Dermis blood vessel endothelial cell (primary cell): ENCODE measurements at places on chromosomes 5 and 9. TPM values are rescaled to one million over a fixed set of nuclear protein-coding genes. Genes with fewer than 3 reads are reported as not detected.
A peak's percentile ranks its signal among the peaks of the same experiment; 100 is the strongest.

DNA sequence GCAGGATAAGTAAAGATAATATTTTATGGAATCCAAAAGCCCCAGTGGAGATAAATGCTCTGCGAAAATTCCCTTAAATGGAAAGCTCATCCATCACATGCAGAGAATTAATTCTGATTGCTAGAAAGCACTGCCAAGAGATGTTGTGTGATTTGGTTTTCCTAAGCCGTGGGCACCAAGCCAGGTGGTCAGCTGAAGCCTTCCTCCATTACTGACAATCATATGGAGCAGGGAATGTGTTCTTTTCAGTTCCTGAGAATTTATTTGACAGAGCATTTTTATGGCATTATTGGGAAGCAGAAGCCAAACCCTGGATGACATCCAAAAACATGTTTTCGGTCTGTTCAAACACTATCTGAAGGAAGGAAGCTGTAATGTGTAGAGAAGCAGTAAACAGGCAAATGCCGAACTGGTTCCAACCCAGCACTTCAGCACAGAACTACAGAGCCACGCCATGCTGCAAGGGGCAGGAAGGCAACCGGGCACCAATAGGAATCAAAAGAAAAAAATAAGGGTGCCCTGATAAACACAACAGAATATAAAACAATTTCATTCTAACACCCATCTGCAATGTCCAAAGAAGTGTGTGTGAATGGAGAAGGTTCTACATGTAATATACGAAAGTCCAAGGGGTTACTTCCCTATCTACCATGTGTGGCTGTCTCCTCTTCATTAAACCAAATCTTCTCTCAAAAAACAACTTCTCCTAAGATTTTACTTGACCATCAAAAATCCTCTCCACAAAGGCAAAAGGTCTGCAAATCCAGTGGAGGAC is 12.3 kb downstream of the ARSB start:
- peak; percentile 90 for DNase-seq

DNA sequence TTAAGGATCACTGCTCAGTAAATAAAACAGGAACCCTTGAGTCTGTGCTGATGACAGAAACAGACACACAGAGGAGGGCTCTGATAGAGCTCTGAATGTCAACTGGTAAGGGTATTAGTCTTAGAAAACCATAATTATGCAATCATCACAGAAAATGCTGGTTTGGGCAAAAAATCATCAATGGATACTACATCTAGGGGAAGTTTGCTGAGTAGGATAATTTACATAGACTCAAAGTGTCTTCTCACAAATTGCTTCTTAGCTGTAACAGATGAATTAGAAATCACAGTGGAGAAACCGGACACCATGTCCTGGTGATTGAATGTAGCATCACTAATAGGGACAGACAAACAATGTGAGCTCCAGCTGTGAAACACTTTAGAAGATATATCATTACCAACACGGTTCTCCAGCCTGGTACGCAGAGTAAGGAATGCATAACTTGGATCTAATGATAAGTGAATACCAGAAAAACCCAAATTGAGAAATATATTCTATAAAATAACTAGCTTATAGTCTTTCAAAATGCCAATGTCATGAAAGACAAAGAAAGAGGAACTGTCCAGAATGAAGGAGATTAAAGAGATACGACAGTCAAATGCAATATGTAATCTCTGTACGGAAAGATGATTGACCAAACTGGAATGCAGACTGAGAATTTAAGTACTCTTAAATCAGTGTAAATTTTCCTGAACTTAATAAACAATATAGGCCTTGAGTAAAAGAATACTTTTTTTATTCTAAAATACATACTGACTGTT is 17.3 kb downstream of the CHD1 start:
- DNase-seq, result peak; percentile 21

DNA sequence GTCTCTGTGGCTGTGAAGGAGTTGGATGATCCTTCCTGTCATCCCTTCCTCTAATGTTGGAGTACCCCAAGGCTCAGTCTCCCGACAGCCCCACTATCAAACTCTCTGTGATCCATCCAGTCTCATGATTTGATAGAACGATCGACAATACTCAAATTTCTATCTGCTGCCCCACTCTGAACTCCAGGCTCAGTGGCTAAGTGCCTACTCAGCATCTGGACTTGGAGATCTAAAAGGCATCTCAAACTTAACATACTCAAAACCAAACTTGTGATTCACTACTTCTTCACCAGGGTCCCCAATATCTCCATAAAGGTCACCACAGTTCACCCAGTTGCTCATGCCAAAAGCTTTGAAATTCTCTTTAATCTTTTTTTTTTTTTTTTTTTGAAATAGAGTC is 15.1 kb upstream of the STRBP start:
- no peak for DNase-seq

GRCh38 chr5:98372351-98372750 is 401.1 kb upstream of the RGMB start:
- DNase-seq, result no peak

- no peak for DNase-seq
Observed at GRCh38 chr9:121383715-121384114, 13.7 kb upstream of the STOM start.

GRCh38 chr9:96449523-96449844 is 485 bp upstream of the HABP4 start:
- no peak for DNase-seq

DNA sequence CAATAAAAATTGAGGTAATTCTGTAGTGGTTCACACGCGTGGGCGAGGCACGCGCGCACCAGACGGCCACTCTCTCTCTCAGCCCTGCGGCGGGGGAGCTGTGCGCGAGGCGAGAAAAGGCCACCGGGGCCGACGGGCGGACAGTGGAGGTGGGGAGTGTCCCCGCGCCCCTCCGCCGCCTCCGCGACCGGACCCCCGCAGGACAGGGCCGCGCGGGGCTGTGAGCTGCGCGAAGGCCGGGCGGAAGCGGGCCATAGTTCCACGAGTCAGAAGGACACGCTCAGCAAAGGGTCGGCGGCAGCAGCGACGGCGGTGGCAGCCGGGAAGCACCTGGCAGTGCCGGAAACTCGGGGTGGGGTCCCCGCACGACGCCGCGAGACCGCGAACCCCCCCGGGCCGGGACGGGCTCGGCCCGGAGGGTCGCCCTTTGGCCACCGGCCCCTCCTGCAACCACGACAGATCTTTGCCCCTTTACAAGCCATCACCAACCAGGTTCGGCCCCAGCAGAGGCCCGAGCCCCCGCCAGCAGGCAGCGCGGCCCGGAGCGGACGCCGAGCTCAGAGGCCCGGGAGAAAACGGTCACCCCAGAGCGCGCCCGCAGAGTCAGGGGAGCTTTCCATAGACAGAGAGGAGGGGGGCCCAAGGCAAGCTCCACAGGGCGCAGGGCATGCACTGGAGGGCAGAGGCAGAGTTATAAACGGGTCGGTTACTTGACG is 60.9 kb downstream of the ZNF354C start:
- no peak for DNase-seq

- DNase-seq, result no peak
Observed at GRCh38 chr9:121331549-121331948, 38.5 kb downstream of the STOM start.

DNA sequence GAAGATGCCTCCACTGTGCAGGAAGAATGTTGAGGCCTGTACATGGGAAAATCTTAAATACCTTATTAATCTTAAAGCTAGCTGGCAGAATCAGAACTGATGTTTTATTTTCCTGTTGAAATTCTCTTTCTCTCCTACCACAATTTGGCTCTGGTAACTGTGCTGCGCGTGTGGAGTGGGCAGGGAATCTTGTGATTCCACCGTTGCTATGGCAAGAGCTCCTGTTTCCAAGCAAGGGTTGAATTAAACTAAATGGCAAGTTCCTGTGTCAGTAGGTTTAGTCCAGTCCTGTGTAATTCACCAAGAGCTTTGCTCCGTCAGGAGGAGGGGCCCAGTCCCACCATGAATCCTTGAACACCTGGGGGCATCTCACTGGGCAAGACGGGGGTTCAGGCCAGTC is 36.4 kb downstream of the NXNL2 start:
- DNase-seq, result no peak

DNA sequence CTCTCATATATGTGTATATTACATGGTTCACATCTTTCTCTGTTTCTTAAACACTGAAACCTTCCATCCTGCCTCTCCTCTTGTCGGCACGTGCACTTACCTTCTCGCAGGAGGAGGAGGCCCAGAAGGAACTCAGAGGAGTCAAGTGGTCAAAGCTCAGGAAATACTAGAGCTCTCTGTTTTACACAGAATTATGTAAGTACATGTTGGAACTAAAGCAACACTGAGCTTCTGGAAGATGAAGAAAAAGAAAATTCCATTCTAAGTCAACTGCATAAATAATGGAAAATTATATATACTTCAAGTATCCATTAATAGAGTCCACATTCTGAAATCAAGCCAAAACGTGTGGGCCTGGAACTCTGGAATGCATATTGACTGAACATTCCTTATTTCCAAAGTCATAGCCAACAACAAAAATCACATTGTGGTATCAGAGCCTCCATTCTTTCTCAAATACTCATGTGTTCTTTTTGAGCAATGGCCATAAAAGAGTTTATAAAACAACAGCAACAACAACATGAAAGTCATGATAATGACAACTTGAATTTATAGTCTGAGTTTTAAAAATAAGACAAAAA is 121.5 kb upstream of the RAI14 start:
- DNase-seq, result peak; percentile 63

GRCh38 chr5:125302577-125302976 is 556.1 kb upstream of the ZNF608 start:
- DNase-seq, result no peak

DNA sequence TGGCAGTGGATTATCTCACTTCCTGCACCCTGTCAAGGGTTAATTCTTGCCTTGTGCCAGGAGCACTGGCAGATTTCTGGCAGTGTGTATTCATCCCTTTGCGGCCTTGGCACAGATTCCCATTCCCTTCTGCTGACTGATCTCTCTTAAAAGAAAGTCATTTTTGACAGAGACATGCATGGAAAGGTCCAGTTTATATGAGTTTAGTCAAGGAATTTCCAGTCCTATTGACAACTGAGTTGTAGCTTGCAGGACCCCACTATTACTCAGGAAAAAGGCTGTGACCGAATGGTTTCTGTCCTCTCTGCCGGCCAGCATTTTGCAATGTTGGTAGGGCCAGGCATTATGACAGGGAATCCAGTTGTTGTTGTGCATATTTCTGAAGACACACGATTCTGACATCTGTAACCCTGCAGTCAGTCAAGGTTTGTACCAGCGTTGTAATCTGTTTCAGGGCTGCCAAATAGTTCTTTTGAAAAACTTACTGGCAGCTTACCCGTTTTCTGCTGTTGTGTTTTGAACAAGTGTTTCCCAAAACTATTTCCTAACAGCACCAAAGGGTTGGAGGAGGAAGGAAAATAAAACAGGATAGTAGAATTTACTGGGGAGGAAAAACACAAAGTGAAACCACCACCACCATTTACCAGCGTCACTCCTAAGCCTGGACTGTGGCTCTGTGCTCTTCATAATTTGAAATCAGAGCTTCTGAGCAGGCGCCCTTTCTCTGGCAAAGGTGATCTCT is 243.4 kb upstream of the KLF4 start:
- peak; percentile 58 for DNase-seq

GRCh38 chr5:148972974-148973374 is 89.9 kb downstream of the SH3TC2 start:
- DNase-seq, result peak; percentile 96

- no peak for DNase-seq
Observed at GRCh38 chr5:65809817-65810531, 88.0 kb downstream of the NLN start.

- no peak for DNase-seq
Observed at GRCh38 chr9:34777666-34778065, 67.7 kb upstream of the CCL21 start.

Gene SLC25A2
- 0.09 and 0.34 TPM in 2 replicates for total RNA-seq

Gene CATSPER3
- 0.34 TPM in 1 of 2 replicates, not detected in the other for total RNA-seq

Gene NCBP1
- total RNA-seq, result 42.2 and 53.7 TPM in 2 replicates

Gene CFAP90
- not detected in 2 replicates for total RNA-seq

Gene FBN2
- 0.79 and 14.0 TPM in 2 replicates for total RNA-seq

Gene ZNF879
- 4.4 and 6.8 TPM in 2 replicates for total RNA-seq

Gene SH3GLB2
- total RNA-seq, result 60.2 and 70.1 TPM in 2 replicates

Gene IL9
- not detected in 2 replicates for total RNA-seq

Gene MARVELD2
- total RNA-seq, result 2.0 and 3.1 TPM in 2 replicates

Gene RNF180
- total RNA-seq, result 3.2 and 6.1 TPM in 2 replicates

Gene GNAQ
- 48.0 and 88.6 TPM in 2 replicates for total RNA-seq

Gene SSBP2
- 11.7 and 15.5 TPM in 2 replicates for total RNA-seq
